Left hindlimb (tissue), 1 donor: ENCODE measurements at places on chromosomes 6 and 20.

DNA sequence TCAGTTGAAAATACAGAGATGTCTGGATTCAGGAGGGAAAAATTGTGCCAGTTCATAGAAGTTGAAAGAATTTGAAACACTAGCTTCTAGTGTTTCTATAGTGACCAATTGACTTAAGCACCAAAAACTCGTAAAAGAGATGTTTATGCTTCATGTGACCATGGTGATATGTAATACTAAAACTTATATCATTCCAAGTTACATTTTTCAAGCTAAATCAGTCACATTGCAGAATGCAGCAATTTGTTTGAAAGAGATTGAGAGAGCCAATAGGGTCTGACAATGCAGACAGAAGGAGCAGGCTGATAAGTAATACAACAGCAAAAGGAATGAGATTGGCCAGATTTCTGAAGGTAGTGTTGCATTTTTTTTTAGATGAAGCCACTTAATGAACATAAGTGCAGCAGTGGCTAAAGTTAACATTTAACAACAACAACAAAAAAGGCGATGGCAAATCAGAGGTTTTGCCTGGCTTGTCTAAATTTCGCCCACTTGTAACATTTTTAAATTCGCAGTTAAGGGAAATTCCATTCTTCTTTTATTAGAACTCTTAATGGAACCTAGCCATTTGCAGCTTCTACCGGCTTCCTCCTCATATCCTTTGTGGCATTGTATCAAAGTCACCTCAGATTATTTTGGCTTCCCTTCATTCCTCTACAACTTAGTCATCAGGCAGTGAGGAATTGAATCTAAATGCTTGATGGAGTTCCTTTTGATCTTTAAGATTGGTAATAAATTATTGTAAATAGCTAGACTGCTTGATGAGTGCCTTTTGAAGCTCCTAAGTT lies 484.0 kb upstream of the SOX4 start:
- DNase-seq, result no peak

DNA sequence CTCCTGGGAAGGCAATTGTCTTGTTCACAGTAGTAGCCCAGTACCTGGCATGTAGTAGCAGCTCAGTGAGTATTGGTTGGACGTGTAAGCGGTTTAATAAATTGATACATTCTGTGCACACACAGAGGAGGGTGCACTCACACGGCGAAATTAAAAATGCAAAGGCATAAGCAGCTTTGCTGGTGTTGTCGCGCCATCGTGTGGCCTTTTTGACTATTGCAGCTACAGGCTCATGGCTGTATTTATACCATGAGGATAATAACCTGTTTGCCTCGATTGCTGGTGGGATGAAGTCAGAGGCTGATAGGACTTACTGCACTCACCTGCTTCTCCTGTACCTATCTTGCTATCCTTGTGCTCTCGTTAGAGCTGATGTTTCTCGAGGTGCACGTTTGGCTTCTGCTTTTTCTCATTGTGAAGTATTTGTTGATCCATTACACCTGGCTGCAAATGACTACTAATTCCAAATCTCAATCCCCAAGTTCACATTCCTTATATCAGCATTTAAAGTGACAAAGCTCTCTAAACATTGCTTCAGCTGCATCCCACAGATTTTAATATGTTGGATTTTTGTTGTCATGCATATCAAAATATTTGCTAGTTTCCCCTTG lies 61.5 kb downstream of the TBXT start:
- DNase-seq, result peak; percentile 68

DNA sequence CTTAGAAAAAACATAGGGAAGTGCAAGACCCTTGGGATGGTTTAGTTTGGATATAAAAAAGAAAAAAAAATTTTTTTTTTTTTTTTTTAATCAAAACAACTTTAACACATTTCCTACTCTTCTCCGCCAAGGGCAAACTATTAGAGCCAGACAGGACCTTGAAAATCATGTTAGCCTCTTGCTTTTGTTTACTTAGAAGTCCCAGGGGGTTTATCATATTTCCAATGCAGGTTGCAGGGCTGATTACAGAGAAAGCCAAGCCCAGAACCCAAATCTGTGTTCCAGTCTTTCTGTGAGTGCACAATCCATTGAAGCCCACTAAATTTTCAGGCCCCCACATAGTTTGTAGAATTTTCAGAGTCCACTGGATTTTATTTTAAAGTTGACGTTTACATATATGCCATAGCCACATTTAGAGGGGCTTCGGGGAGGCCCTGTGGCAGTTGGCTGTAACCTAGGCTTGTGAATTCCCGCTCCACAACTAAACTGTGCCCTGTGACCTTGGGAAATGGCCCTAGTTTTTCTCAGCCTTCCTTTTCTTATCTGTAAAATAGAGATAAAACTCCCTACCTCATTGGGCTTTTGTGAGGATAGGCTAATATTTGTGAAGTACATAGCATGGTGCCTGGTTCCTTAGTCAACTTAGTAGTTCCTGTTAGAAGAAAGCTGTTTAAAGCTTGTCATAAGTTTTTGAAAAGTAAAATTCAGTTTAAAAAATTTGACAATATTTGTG lies 55.7 kb downstream of the NCOA7 start:
- DNase-seq, result no peak

DNA sequence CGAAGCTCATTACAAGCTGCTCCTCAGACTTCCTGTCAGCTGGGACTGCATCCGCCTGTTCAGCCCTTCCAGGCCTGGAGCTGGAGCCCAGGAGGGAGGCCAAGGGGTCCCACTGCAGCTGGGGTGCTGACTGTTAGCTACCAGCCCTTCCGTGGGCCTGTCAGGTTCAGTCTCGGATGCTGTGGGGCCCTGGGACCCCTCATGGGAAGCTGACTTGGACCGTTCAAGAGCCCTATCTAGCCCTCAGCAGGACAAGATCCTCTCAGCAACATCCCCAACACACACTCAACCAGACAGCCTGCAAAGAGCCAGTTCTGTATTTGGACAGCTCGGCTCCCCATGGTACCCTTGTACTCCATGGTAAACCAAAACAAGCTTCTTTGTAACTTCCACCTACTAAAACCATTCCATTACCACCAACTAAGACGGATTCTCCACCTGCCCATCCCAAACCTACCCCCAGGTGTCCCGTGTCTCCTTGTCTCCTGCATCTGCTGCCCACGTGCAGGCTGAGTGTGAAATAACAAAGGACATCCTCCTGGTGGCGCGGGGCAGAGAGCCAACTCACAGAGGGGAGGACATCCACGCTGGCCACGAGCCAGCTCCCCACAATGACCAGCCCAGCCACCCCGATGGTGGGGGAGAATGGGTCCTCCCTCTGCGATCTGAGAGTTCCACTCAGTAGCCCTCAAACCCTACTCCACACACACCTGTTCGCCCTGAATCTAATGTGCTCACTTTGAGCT lies 111.2 kb downstream of the TAF4 start:
- no peak for DNase-seq

DNA sequence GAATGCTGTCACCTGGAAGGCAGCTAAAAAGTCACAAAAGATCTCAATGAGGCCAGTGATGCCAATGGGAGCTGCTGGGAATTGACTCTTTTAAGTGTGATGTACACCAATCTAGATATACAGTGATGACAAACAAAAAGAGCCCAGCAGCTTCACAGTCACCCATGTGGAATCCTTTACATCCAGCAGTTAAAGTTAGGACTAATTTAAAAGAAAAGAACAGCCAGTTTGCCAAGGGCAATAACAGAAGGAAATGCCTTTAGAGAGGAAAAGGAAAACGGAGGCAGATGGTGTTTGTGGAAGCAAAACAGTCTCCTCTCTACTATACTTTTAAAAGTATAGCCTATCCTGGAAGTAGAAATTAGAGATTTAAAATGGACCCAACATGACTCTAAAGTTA lies 873.5 kb downstream of the EPHA7 start:
- DNase-seq, result no peak

- DNase-seq, result no peak
Observed at GRCh38 chr6:31547727-31548543, 527 bp downstream of the NFKBIL1 start.

GRCh38 chr6:119734227-119734626 lies 384.7 kb upstream of the MAN1A1 start:
- no peak for DNase-seq

DNA sequence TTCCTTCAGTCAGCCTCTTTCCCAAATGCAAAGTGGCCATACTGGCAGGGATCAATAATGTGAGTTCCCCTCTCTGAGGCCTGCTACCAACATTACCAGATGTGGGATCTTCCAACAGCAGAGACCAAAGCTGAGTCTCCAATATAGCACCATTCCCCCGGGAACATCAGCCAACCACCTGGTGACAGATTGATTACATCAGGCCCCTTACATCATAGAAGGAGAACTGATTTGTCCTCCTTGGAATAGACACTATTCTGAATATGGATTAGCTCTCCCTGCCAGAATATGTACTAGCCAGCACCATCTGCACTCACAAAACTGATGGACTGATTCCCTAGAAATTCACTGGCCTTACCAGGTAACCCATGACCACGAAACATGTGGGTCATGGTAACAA lies 61.9 kb upstream of the CARMIL1 start:
- DNase-seq, result no peak

GRCh38 chr6:115271434-115271833 lies 789.3 kb downstream of the FRK start:
- no peak for DNase-seq

GRCh38 chr20:19492687-19493336 lies 265.2 kb upstream of the RIN2 start:
- DNase-seq, result no peak
